Hematopoietic multipotent progenitor cell (in vitro differentiated cells): ENCODE measurements at places on chromosomes 16 and 17. TPM values are rescaled to one million over a fixed set of nuclear protein-coding genes. Genes with fewer than 3 reads are reported as not detected.

Gene SRL
- under 0.01 TPM for total RNA-seq

Gene CLEC18A
- total RNA-seq = 0.81 TPM

Gene TBKBP1
- total RNA-seq = 9.4 TPM

- no peak for DNase-seq
Measured at GRCh38 chr17:71063127-71063526, 893.8 kb downstream of the KCNJ2 start.

GRCh38 chr16:1108299-1109252 lies 12.5 kb upstream of the C1QTNF8 start:
- DNase-seq = no peak

Gene C17orf67
- total RNA-seq = 2.4 TPM

Gene RDM1
- total RNA-seq = 0.54 TPM

DNA sequence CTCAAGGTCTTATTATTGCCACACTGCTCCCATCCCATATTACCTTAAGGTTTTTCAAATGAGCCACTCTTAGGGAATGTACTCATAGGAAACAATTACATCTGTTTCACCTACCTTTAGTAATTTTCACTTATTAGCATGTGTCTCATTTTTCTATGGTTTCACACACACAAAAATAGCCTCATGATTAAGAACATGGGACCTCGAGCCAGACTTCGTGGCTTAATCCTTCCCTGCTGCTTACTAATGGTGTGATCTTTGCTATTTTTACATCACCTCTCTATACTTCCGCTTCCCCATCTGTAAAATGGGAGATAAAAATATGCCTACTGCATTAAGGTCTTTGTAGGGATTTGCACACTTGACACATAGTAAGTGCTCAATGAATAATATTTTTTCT lies 38.5 kb downstream of the OTOA start:
- no peak for DNase-seq

Gene SLC47A1
- total RNA-seq = under 0.01 TPM

GRCh38 chr17:27466743-27467375 lies 10.6 kb downstream of the KSR1 start:
- peak; percentile 54 for DNase-seq

GRCh38 chr17:36722903-36723263 lies 121.5 kb downstream of the MRM1 start:
- DNase-seq = no peak

Gene SMIM36
- under 0.01 TPM for total RNA-seq

DNA sequence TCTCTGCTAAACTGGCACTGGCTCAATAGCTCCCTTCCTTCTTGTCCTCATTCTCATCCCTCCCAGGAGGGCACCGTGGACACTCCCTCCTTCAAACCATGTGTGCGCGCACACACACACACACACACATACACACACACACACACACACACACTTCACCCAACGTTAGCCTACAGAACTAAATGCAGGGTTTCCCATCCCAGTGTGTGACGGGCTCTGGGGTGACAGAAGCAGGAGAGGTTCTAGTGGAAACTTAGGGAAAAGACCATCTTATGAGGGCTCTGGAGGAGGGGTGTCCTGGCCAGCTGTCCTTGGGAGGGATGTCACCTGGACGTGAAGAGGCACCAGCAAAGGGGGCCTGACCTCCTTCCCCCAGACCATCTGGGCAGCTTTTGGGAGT lies 19.7 kb downstream of the OSBPL7 start:
- DNase-seq = no peak

DNA sequence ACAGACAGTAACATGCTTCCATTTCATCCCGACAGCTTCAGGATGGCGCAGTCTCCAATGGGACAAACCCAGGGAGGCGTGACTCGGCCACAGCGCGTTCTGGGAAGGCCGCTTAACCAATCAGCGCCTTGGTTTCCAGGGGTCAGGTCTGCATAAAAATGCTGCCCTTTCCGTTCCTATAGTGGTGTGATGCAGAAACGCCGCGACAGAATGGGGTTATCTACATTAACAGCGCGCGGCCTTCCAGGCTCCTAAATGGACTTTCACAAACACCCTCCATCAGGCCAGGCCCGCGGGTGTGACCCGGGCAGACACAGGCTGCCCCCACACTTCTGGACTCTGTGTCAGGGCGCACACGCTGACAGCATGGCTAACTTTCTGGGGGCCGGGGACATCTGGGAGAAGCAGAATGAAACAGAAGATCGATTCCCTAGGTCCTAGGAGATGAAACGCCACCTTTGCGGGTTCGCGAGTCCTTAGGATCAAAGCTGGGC lies 792 bp downstream of the TMEM231 start:
- no peak for DNase-seq

DNA sequence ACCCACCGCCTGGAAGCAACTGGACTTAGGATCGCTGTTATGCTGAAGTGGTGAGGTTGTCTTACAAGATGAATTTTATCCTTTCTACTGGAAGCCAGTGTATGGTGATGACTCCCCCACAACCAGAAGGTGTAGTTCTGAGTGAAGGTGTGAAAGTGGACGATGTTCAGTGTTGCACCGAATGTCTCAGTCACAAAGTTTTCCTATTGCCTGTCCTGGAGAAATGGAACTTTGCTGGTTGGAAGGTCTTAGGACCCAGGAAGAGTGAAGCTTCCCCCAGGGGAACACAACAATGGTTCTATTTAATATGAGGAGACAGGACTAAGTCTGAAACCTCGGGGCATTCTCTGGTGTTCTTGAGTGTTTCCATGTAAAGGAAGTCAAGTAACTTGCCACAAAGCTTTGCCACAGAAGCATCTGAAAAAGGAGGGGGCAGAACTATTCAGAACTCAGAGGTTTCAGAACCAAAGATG lies 44.2 kb downstream of the USP22 start:
- no peak for DNase-seq

DNA sequence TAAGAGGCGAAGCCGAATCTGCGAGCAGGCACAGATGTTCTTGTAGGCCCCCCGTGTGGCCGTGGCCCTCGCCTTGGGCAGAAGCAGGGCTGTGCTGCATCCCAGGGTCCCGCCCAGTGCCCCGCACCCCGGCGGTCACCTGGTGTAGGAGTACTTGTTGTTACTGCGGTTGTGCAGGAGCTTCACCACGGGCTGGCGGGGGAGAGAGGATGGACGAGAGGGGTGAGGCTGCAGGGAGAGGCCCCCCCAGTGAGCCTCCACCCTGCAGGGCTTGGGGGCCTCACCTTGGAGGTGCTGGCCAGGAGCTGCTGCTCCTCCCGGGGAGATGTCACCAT lies 11.4 kb downstream of the ASPHD1 start:
- DNase-seq = no peak

Gene KIF19
- total RNA-seq = under 0.01 TPM

Gene KRT9
- not detected for total RNA-seq

Gene ARL2BP
- total RNA-seq = 57.4 TPM

Gene CCDC200
- total RNA-seq = 0.27 TPM

Gene PRPF8
- total RNA-seq = 241 TPM

Gene MYH13
- not detected for total RNA-seq

DNA sequence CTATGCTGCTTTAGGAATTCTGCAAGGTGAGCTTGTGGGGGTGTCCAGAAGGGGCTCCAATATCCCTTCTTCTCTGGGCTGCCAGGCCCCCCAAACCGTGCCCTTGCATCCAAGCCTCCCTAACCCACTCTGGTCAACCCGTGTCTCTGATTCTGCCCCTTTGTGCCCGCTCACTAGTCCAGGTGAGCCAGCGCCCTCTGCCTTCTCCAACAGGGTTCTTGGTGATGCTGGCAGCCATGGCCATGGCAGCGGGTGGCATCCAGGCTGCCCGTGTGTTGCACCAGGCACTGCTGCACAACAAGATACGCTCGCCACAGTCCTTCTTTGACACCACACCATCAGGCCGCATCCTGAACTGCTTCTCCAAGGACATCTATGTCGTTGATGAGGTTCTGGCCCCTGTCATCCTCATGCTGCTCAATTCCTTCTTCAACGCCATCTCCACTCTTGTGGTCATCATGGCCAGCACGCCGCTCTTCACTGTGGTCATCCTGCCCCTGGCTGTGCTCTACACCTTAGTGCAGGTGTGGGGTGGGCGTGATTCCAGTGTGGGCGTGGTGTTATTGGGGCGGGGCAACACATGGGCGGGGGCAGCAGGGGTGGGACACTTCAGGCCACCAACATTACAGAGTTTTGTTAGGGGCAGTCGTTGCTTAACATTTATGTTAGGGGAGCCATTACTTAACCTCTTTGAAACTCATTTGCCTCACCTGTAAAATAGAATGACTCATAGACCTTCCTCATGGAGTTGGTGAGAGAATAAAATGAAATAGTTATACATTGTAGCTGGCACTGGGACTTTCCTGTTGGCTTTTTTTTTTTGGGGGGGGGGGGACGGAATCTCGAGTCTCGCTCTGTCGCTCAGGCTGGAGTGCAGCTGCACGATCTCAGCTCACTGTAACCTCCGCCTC lies 31.4 kb downstream of the ANKRD40 start:
- no peak for DNase-seq

Gene CFAP97D1
- total RNA-seq = under 0.01 TPM

GRCh38 chr16:4572715-4573114 lies 16.6 kb downstream of the C16orf96 start:
- DNase-seq = peak; percentile 24

GRCh38 chr17:74441537-74441936 lies 9.6 kb downstream of the GPRC5C start:
- no peak for DNase-seq

Gene RUNDC3A
- 1.6 TPM for total RNA-seq

DNA sequence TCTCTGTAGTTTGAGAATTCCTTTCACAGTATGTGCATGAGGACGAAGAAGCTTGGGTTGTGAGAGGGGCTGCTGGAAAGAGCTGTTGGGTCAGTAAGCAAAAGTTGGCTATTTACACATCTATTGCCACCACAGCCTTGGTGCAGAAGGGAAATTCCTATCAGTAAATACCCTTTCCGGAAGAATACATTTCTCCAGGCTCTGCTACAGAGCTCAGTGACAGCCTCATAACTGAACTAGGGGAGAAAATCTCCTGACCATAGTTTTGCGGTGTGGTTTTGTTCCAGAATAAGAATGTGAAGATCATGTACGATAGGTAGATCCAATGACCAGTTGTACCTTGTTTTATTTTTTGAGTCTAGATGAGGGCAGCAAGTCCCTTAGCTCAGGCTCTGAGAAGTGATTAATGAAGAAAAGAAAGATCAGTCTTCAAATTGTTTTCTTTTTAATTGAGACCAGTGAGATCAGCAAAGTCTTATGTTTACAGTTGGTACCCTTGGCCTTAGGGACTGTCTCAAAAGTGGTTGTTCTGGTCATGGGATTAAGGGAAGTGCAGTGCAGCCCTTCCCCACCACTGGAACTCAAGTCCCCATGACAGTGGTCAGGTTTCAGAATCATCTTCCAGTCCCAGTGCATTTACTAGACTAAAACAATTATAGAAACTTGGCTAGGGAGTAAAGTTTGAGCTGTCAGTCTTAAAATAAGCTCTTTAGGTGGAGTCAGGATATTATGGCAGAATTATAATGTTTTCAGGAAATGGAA lies 123.5 kb downstream of the PHKB start:
- DNase-seq = no peak

Gene GGT6
- total RNA-seq = not detected

Gene SMTNL2
- total RNA-seq = not detected

GRCh38 chr17:44400226-44400847 lies 10.9 kb upstream of the ITGA2B start:
- peak; percentile 31 for DNase-seq

- DNase-seq = no peak
Measured at GRCh38 chr17:27417596-27418365, 38.5 kb upstream of the KSR1 start.

- DNase-seq = no peak
Measured at GRCh38 chr17:53797501-53797900, 25.2 kb upstream of the KIF2B start.
